ENCODE measurements at places on chromosomes 16 and 17. TPM values are rescaled to one million over a fixed set of nuclear protein-coding genes. Genes with fewer than 3 reads are reported as not detected.

GRCh38 chr16:83870830-83871229 is 28.1 kb upstream of the MLYCD start:
- no peak for DNase-seq

GRCh38 chr17:57481910-57482391 is 225.6 kb downstream of the MSI2 start:
- DNase-seq, result no peak

DNA sequence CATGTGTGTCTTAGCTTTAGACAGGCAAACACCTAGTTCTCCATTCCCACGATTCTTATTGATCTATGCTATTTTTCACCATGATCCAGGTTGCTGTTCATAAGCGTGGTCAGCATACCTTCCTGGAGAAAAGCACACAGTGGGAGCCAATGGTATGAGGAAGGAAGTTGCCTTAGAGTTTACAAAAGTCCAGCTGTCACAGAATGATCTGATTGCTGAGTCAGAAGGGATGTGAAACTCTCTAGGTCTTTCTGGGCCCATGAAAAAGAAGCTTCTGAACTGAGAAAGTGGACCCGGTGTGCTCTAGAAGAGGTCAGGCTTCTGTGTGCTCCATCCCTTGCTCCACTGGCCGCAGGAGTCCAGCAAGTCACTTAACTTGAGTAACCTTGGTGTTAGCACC is 71.0 kb upstream of the CCL1 start:
- DNase-seq, result no peak

GRCh38 chr17:37614391-37614790 is 5.2 kb upstream of the SYNRG start:
- DNase-seq, result no peak

GRCh38 chr16:54120846-54121480 is 165.6 kb downstream of the IRX3 start:
- no peak for DNase-seq

GRCh38 chr16:57725976-57726375 is 9.6 kb upstream of the KATNB1 start:
- DNase-seq, result no peak

- no peak for DNase-seq
Measured at GRCh38 chr17:14118951-14119350, 49.6 kb downstream of the COX10 start.

Gene NGFR
- 4.1 TPM for total RNA-seq

Gene ATAD5
- total RNA-seq, result 0.50 TPM

Gene C16orf92
- total RNA-seq, result not detected

Measured in left ventricle myocardium superior (tissue), 1 donor.